Stimulated activated naive CD8-positive, alpha-beta T cell treated with anti-CD3 and anti-CD28 coated beads, Interleukin-15, amount 100 ng/mL, for 72 hours (primary cell): ENCODE measurements at places on chromosomes 4 and X.

GRCh38 chrX:17413228-17413627, 38.2 kb downstream of the NHS start:
- DNase-seq = no peak

DNA sequence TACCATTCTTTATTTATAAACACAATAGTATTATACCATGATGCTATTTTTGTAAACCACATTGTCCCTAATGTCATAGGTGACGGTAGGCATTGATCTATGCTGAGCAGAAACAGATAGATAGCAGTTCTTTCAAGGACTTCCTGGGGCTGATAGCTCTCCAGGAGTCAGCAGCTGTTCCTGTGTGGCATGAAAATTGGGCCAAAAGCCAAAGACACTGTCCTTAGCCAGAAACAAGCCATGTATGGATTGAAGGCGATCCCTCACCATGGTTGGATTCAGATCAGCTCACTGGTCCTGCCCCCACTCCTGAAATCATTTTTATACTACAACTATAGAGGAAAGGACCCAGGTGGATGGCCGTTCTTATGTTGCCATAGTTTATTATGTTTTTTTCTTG, 53.6 kb downstream of the DDX60 start:
- no peak for DNase-seq

DNA sequence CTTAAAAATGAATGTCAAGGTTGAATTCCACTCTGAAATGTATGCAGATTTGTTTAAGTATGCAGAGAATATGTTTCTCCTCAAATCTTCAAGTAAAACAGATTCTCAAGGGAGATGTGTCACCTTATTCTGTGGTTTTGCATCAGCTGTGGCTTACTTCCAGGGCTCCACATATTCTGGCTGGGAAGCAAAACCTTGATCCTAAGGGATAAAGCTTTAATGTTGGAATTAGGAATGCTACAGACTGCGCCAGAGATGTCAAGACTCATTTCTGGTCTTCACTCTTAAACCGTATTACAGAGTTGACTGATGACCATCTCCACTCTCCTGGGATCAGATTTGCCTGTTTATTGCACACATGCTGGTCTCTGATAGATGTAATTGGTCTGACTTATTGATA, 143.9 kb upstream of the DIPK2B start:
- DNase-seq = no peak

- DNase-seq = no peak
Observed at GRCh38 chrX:23383411-23383810, 48.8 kb downstream of the PTCHD1 start.

- DNase-seq = no peak
Observed at GRCh38 chrX:22392133-22392948, 119.6 kb downstream of the CBLL2 start.

- no peak for DNase-seq
Observed at GRCh38 chr4:148926276-148927260, 484.4 kb upstream of the NR3C2 start.

DNA sequence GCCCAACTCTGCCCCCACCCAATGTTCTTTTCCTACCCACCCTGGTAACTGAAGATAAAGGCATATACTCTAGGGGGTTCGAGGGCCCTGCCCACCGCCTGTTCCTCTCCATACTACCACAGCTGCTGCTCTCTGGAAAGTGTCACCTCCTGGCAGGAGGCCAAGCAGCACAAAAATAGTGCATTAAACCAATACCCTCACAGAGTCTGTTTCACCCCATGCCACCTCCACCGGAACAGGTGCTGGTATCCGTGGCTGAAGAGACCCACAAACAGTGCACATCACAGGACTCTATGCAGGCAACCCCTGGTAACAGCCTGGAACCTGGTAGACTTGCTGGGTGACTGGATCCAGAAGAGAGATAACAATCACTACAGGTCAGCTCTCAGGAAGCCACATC, 85.1 kb upstream of the CTSO start:
- no peak for DNase-seq

DNA sequence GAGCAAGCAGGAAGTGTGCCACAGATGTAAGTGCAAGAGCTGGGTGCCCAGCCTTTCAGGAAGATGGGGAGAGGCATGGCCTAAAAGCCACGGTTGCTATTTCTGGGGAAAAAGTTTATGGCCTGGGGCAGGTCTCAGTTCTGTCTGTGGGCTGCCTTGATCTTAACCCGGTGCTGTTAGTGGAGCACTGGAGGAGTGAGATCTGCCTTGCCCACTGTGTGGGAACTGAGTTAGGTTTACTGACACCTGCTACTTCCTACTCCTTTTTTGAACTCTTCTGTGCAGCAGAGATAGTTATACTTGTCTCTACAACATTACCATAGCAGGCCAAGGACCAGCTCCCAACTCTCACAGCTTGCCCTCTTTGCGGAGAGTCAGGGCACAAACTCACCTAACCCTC, 76.5 kb downstream of the ITM2A start:
- no peak for DNase-seq

- no peak for DNase-seq
Observed at GRCh38 chr4:8114456-8115202, 44.0 kb downstream of the ABLIM2 start.

- no peak for DNase-seq
Observed at GRCh38 chr4:185576962-185577950, 41.9 kb upstream of the PDLIM3 start.

- no peak for DNase-seq
Observed at GRCh38 chr4:6732441-6733357, 16.7 kb downstream of the BLOC1S4 start.

- no peak for DNase-seq
Observed at GRCh38 chr4:136831553-136831952, 700.7 kb downstream of the PCDH18 start.

DNA sequence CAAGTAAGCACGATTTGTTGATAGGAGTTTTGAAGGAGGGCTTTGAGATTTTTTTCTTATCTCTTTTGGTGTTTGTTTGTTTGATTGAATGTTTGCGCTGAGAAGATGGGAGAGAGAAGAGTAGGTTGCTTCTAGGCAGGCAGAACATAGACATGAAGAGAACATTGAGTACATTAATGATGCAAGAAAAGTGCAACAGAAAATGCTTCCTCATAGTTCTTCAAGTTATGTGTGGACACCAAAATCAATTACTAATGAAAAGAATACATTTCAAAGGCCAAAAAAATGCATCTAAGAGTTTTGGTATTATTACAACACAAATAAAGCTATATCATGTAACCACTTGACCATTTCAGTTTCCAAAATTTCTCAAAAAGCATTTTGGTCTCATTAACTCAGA, 191.0 kb upstream of the PPARGC1A start:
- no peak for DNase-seq

GRCh38 chr4:150082241-150082640, 4.0 kb downstream of the DCLK2 start:
- no peak for DNase-seq

GRCh38 chr4:20512033-20512792, 188.0 kb upstream of the PACRGL start:
- DNase-seq = no peak

DNA sequence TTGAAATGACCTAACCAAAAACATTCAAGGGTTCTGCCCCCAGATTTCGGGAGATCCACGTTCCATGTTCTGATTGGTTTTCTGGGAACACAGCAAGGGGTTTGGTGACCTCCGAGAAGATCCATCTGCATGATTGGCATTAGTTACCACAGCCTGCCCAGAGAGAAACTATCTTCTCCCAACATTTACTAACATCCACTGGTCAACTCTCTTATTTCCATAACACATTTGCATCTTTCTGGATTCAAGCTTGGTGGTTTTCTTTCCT, 15.6 kb downstream of the SHOX start:
- no peak for DNase-seq

- DNase-seq = no peak
Observed at GRCh38 chr4:154029171-154029570, 240.3 kb upstream of the SFRP2 start.

GRCh38 chr4:118047043-118047442, 12.8 kb downstream of the NDST3 start:
- DNase-seq = no peak

- DNase-seq = peak; percentile 89
Observed at GRCh38 chr4:24584211-24584850, at the start of gene DHX15. Gene DHX15, minus strand, starts transcription at chr4:24584554. Its CDS starts 161 bp downstream, at chr4:24584393.
